ENCODE measurements at places on chromosomes 11 and 22. TPM values are rescaled to one million over a fixed set of nuclear protein-coding genes. Genes with fewer than 3 reads are reported as not detected.
A peak's percentile ranks its signal among the peaks of the same experiment; 100 is the strongest.

Gene DERL3
- total RNA-seq, result 10.3 TPM

Gene HORMAD2
- 0.53 TPM for total RNA-seq

DNA sequence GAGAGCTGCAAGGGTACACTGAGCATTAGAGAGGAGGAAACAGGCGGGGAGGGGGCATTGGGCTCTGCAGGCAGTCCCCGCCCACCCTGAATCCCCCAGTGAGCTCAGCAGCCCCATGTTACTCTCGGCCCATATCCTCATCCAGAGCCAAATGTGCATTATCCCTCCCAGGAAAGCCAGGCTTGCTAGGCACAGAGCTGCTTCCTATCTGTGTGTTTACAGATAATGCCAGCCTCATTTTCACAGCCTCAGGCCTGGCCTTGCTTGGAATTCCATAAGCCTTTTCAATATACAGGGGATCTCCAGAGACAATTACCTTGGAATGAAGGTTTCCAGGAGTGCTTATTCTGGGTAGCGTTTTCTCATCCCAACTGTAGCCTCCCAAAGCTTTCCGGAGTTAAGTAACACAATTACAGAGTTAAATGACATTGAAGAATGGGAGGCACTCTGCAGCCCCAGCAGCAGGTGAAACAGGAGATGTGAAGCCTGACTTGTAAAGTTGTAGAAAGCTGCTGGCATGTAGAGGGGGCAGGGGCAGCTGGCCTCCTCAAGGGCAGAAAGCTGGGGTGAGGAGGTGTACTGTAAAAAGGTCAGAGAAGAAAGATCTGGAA, 91.5 kb upstream of the TBCEL start:
- DNase-seq, result no peak

GRCh38 chr11:27227736-27228135, 135.3 kb downstream of the CCDC34 start:
- no peak for DNase-seq

GRCh38 chr11:120499859-120500258, 11.7 kb upstream of the GRIK4 start:
- no peak for DNase-seq

GRCh38 chr11:86301742-86302091, 323 bp upstream of the HIKESHI start:
- no peak for DNase-seq

- DNase-seq, result no peak
Measured at GRCh38 chr22:27996529-27996925, 77.5 kb upstream of the PITPNB start.

DNA sequence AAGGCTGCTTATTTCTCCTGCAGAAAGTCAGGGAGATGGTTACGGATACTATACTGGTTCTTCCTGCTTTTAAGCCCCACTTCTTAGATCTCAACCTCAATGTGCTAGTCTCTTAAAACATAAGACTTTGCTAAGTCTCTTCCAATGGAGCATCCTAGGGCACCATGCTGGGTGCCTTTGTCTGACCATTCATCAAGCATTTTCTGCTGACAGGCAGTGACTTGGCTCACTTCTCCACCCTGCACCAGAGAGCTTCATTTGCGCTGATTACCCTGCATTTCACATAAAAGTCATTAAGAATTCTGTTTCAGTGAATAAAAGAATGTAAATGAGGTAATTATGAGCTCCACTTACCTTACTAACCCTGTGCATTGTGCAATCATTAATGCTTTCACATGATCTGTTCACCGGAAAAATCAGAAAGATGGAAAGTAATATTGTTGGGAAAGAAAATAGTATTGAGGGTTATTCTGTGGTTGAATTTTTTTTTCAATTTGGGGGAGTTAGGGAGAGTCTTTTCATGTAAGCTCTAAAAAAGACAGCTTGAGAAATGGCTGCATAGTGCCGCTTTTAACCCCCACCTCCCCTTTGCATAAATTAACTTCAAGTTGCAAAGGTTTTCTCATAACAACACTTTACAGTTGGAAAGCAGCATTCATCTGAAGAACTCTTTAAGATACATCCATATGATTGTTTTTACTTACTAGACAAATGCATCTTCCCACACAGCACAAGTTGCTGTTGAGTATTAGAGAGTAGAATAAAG, 677.3 kb upstream of the KIRREL3 start:
- no peak for DNase-seq

- no peak for DNase-seq
Measured at GRCh38 chr11:95147364-95147905, 57.8 kb downstream of the ENDOD1 start.

Gene CATSPERZ
- not detected for total RNA-seq

GRCh38 chr11:17801166-17801565, 66.6 kb downstream of the KCNC1 start:
- DNase-seq, result no peak

Gene CHRNA10
- 2.2 TPM for total RNA-seq

- no peak for DNase-seq
Measured at GRCh38 chr22:28792491-28793383, 7.6 kb downstream of the XBP1 start.

GRCh38 chr22:40036591-40037225, 42.0 kb downstream of the FAM83F start:
- peak; percentile 50 for DNase-seq

Gene TCN1
- total RNA-seq, result not detected

GRCh38 chr11:47478651-47479329, 29.9 kb upstream of the RAPSN start:
- DNase-seq, result no peak

Gene DUSP8
- 1.8 TPM for total RNA-seq

GRCh38 chr11:85394283-85394682, 232.9 kb downstream of the DLG2 start:
- no peak for DNase-seq

DNA sequence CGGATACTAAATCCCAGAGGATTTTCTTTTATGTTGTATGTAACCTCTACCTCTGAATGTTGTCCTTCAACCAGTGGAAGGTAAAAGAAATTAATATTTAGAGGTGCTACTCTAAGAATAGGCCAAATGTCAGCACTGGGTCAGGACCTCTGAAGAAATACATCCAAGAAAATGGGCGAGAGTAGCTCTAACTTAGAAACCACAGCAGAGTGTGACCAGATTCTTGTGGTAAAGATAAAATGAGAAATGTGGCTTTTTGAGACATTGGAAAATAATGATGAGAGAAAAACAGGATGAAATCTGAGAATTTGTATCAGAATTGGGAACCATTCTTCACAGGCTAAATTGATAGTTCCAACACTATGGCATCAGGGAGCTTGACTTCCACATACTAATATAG, 63.5 kb downstream of the CSTPP1 start:
- DNase-seq, result no peak

DNA sequence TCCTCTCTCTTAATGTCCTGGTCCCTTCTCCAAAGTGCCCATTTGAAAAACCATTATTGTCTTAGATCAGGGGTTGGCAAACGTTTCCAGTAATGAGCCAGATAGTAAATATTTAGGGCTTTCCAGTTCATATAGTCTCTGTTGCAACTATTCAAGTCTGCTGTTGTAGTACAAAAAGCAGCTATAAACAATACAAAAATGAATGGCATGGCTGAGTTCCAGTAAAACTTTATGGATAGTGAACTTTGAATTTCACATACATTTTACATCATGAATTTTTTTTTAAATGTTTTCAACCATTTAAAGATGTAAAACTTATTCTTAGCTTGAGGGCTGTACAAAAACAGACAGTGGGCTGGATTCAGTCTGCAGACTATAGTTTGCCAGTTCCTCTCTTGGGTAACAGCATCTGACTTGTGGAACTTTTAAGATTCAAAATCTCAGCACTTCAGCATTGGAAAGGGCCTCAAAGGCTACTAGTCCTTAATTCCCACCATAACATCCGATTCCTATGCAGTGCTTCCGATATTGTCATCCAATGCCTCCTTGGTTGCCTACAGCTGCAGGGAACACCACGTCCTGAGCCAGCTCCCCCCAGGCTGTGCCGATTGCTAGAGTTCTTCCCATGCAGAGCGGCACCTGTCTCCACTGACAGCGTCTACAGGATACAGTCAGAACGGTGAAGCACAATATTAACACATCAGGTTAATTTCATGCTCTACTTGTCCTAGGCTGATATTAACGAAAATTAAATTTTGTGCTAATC, 65.6 kb upstream of the E2F8 start:
- DNase-seq, result no peak

Gene MLC1
- total RNA-seq, result 0.39 TPM

- no peak for DNase-seq
Measured at GRCh38 chr11:67300756-67301312, 2.5 kb upstream of the SSH3 start.

Gene ANO1
- total RNA-seq, result not detected

GRCh38 chr11:120690406-120690805, 178.9 kb downstream of the GRIK4 start:
- DNase-seq, result no peak

Gene ISX
- not detected for total RNA-seq

Gene ALX4
- total RNA-seq, result not detected

Gene PKP3
- total RNA-seq, result not detected

GRCh38 chr22:21038405-21038804, 6.0 kb upstream of the SLC7A4 start:
- DNase-seq, result no peak

Gene PLEKHA7
- total RNA-seq, result 50.2 TPM

- no peak for DNase-seq
Measured at GRCh38 chr22:19292458-19293230, 1.1 kb upstream of the CLTCL1 start.

GRCh38 chr11:108115500-108116140, 5.7 kb upstream of the ACAT1 start:
- DNase-seq, result no peak

GRCh38 chr22:47841156-47841555, 1078.7 kb downstream of the TBC1D22A start:
- DNase-seq, result no peak

DNA sequence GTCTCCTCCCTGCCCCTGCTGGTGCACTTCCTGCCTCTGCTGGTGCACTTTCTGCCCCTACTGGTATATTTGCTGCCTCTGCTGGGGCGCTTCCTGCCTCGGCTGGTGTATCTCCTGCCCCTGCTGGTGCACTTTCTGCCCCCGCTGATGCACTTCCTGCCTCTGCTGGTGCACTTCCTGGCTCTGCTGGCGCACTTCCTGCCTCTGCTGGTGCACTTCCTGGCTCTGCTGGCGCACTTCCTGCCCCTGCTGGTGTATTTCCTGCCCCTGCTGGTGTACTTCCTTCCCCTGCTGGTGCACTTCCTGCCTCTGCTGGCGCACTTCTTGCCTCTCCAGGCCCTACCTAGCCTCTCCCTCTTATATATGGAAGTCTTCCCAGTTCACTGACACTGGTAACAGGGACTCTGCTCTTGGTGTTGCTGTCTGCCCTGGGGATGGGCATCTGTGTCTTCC, 10.1 kb downstream of the MTFP1 start:
- peak; percentile 71 for DNase-seq

Gene GALNT18
- 5.0 TPM for total RNA-seq

- no peak for DNase-seq
Measured at GRCh38 chr11:1486054-1486825, at the start of gene MOB2. TSS of gene MOB2 (minus strand) at chr11:1486779. CDS start at chr11:1486556, 223 bp downstream.

DNA sequence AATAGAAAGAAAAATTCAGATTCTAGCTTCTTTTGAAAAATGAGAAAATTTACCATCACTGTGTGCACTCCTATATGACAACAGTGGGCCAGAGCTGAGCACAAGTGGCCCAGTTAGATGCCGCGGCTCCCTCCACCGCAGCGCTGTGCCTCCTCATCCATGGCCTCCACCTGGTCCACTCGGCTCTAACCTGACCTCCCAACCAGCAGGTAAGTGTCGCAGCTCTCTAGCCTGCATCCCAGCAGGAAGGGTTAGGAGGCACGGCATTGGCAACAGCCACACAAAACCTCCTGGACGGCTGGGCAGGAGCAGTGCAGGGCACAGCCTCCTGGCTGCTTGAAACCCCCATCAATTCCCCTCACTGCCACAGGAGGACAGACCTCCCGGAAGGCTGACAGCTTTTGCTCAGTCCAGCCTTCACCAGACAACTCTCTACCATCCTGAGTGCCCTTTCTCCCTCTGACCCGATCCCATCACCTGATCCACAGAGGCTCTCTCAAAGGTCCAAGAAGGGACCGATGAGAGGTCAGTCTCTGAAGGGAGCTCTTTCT, 76.1 kb downstream of the RPL27A start:
- DNase-seq, result no peak

DNA sequence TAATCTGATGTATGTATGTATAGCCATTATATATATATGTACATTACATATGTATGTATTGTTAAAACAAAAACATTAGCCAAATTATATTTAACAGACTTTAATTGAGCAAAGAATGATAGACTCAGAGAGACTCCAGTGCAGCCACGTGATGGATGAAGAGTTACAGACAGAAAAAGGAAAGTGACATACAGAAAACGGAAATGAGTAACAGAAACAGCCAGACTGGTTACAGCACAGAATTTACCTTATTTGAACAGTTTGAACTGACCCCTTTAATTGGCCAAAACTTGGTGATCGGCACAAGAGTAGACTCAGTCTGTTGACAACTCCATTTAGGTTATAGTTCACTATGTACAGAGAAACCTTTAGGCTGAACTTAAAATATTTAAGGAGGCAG, 35.0 kb downstream of the CHORDC1 start:
- no peak for DNase-seq

GRCh38 chr11:16825968-16826367, 87.5 kb downstream of the C11orf58 start:
- no peak for DNase-seq

Measured in activated T-helper 2 cell treated with anti-CD3 and anti-CD28 coated beads, Interferon-gamma antibody, Interleukin-2, Interleukin-4, amounts not matched to agents 10 μg/mL and 5 μg/mL and 100 μg/mL, durations not matched to agents 14 hours and 24 hours and 36 hours (primary cell).